ENCODE measurements at places on chromosomes 1 and 21.

GRCh38 chr1:209038735-209039134 is 544.8 kb upstream of the CAMK1G start:
- no peak for DNase-seq

DNA sequence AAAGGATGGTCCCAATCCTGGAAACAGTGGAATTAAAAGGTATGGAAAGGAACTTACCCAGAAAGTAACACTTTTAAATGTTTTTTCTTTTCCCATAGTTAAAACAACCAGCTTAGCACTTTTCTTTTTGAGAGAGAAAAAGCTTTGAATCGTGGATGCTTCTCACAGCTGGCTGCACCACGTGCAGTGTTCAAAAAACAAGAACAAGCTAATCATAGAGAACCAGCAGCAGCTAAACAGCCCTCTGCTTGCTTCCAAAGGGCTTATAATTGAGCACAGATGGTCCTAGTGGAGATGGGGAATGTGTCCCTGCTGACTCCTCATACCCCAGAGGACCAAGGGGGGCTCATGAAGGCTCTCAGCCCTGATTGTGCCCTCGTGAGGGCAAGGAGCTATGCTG is 26.4 kb downstream of the UTP25 start:
- no peak for DNase-seq

- DNase-seq: no peak
Measured at GRCh38 chr1:156122519-156123355, 8.2 kb downstream of the LMNA start.

DNA sequence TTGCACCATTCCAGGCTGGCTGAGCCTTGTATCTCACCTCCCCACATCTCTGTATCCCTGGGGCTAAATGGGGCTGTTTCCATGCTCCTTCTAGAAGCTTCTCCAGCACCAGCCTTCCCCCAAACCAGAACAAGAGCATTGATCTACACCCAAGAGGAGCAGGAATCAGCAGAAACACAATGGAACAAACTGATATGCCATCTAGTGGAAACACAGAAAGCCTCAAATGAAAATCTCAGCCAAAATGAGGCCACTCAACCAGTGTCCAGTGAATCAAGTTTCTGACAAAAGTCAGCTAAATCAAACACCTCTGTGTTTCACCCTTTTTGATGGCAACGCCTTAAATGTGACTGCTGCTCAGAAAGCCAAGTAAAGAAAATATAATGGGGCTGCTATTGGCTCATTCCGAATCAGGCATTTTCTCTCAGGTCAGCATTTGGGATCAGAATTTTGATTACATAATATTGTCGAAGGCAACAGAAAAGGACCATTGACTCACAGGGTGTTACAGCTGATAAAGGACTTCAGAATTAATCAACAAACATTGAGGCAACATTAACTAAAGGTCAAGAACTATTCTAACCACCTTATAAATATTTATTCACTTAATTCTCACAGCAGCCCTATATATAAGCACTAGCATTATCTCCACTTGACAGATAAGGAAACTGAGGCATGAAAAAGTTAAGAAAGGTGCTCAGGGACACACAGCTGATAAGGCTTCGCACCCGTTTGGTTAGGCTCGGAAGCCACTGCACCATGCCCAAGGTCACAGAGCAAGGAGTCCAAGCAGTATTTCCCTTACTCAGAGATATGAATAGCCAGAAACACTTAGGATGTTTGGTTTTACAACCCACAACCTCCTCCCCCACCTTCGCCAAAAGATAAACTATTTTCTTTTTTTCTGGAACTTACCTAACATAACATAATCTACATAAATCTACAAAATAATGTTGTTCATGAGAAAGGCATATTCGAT is 85.8 kb upstream of the KCNJ15 start:
- no peak for DNase-seq

DNA sequence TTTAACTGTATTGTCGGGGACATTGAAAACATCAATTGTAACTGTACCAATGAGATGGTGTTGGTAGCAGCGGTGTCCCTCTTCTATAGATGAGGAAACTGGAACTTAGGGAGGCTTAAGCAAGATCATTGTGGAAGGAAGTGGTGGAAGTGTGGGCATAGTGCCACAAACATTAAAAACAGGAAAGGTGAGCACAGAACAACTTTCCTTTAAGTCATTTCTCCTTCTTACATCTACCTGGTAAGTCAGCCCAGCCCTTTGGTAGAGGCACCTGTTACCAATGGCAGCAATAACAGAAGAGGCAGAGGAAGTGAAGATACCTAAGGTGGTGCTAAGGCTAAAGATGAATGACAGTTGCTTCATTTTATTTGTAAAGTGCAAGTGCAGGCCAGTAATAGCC is 12.0 kb upstream of the CTSS start:
- DNase-seq: no peak

DNA sequence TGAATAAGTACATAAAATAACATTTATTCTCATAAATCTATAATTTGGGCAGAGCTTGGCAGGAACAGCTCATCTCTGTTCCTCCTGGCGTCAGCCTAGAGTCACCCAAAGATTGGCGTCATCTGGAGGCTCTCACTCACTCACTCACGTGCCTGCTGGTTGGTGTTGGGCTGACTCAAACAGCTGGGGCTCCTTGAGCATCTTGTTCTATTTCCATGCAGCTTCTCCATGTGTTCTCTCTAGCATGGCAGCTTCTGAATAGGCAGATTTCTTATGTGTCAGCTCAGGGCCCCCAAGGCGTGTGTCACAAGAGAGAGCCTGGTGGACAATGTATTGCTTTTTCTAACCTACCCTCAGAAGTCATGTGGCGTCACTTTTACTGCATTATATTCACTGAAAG is 70.6 kb upstream of the RAB3GAP2 start:
- no peak for DNase-seq

DNA sequence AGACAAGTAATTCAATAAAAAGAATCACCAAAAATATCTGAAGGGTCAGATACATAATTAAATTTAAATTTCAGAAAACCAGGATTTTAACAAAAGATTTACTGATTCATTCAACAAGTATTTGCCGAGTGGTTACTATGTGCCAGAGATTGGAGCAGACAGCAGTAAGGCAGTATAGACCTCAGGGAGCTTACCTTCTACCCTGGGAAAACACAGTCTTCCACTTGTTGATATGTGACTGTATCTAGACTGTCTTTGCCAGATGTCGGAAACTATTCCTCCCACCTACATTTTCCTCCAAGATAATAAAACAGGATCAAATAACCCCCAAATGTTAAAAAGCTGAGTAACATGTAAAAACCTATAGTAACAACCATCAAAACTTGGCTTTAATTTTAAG is 6.2 kb downstream of the HNRNPR start:
- DNase-seq: no peak

GRCh38 chr1:229557200-229557850 is 1.2 kb downstream of the ABCB10 start:
- DNase-seq: no peak

DNA sequence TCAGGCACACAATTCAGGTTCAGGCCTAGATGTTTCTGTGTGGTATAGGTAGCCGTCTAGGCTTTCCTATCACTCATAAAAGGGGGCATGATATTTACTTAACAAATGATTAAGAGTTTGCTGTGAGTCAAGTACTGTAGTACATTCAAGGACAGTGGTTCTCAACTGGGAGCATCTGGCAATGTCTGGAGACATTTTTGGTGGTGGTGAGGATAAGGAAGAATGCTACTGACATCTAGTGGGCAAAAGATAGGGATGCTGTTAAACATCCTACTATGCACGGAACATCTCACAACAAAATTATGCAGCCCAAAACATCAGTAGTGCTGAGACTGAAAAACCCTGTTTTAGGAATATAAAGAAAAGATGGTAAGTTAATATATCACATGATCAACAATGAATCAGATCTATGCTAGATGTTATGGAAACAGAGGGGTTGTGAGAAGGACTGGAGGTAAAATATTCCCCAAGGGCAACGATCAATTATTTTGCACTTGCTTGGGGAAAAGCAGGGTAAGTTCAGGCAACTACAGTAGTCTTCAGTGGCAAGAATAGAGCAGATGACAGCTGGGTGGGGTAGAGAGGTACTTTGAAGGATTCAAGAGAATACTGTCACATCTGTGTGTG is 4.9 kb downstream of the DNTTIP2 start:
- DNase-seq: no peak

- DNase-seq: no peak
Measured at GRCh38 chr1:99595041-99595440, 50.9 kb upstream of the PALMD start.

DNA sequence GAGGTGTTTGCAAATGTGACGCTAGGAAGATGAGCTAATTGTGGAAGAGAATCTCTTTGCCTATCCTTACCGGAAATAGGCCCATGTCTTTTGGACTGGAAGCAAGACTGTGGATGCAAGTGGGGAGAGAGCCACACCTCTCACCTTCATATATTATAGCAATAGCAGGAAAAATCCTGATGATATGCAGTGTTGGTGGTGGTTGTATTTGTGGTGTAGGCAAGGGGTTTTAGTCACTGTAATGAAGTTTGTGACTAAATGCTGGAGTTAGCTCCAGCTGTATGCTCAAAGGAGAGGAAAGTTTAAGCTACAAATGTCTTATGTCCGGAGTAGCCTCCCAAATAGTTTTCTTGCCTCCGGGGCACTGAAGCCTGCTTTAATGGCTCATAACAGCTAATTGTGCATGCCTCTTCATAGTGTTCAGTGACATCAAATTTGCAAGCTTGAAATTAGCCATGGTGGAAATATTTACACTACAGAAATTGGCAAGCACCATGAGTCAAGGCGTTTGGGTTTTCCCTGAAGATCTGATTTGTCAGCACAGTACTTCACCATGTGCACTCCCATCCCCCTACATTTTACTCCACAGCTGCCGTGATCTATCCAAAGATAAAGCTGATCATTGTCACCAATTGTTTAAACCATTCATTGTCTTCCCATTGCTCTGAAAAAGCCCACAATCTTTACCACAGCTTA is 102.6 kb upstream of the ZNF644 start:
- DNase-seq: no peak

- no peak for DNase-seq
Measured at GRCh38 chr1:65717815-65718454, 74.8 kb upstream of the PDE4B start.

DNA sequence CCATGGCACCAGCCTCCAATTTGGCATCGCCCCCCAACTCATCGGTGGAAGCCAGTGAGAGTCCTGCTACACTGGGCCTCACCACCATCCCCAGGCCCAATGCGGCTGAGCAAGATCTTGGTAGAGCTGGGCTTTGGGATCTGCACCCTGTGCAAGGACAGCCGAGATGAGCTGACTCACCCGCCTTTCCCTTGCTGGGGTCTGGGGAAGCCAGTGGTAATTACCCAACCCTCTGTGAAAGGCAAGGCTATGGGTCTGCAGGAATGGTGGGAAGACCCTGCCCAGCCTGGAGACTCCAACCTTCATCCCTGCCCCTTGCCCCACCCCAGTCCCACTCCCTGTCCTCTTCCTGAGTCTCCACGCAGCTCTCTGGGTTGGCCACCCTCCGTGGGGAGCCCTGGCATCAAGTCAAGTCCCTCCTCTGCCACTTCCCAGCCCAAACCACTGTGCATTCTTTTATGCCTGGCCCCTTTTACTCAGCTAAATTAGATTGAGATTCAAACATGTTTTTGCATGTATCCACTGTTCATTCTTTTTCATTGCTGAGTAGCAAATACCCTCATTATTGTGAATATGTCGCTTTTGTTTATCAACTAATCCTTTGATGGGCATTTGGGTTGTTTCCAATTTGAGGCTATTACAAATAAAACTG is 8.8 kb downstream of the SMCP start:
- DNase-seq: no peak

GRCh38 chr1:2635361-2636010 is 2.7 kb upstream of the MMEL1 start:
- DNase-seq: no peak

GRCh38 chr1:2556678-2557481 is 709 bp downstream of the TNFRSF14 start:
- no peak for DNase-seq

GRCh38 chr1:197811769-197812168 is 36.5 kb upstream of the DENND1B start:
- no peak for DNase-seq

GRCh38 chr1:33501774-33502173 is 29.3 kb downstream of the ZSCAN20 start:
- DNase-seq: no peak

All from KG1 (cell line).